Kidney epithelial cell (primary cell): ENCODE measurements at places on chromosomes 13 and 19. TPM values are rescaled to one million over a fixed set of nuclear protein-coding genes. Genes with fewer than 3 reads are reported as not detected.

GRCh38 chr19:18865106-18865972 lies 30.6 kb downstream of the CERS1 start:
- no peak for DNase-seq

DNA sequence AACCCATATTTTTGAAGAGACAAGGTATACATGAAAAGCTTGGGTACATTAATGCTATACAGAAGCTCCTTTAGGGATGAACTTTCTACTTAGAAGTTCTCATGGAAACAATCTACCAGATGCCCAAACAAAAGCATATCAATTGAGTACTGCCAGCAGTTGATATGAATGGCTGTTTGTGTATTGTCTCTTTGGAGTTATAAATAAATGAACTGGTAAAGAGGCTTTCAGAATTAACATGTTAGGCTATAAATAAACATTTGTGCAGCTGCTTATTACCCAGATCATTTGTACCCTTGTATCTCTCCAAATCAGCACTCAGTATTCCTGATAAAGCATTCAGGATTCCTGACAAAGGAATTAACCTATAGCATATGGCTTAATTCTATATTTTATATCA lies 418.9 kb downstream of the FGF14 start:
- no peak for DNase-seq

DNA sequence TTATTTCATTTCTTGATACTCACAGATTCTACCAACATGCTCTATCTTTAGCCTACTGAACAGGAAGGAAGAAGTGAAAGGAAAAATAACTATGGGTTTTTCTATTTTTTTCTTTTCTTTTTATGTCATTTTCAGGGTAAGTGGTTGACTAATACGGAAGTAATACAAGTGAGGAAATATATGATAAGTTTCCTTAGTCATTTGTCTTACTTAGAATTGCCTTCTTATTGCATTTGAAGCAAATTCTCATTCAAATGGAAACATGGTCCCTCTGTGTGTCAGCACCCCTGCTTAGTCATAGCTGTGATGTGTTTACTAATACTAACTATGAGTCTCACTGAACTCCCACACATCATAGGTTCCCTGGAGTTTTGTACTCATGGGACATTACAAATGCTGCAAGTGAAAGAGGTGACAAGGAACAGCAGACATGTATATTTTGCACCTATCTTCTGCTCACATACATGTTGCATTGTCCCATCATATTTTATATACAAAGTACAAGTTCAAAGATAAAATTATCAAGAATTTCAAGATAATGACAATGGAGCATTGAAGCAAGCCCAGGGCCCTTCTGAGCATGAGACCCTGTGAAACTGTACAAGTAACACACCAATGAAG lies 60.1 kb downstream of the DCT start:
- peak; percentile 21 for DNase-seq

- no peak for DNase-seq
These were observed 8.3 kb downstream of the ZNF135 start for GRCh38 chr19:58067240-58067912.

DNA sequence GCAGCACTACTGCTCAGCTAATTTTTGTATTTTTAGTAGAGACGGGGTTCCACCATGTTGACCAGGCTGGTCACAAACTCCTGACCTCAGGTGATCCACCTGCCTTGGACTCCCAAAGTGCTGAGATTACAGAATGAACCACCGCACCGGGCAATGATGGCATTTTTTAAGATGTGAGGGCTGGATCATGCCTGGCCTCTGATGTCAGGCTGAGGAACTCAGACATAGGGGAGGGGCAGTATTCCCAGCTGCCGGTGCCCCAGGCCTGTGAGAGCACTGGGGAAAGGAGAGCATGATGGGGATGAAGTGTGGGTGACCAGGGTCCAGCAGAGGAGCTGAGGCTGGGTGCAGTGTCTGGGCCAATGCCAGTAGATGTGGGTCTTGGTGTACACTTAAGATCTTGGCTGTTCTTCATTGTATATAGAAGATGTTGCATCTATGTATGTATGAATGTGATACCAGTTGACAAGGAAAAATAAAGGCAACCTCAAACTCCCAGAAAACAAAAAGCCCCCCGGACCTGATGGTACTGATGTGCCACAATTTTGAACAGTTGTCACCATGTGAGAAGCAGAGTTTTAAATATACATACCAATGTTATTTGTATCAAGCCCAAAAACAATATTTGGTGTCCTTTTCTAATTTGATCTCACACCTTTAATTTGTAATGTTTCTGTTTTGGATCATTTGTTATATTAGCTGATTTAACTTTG lies 3.4 kb upstream of the PLVAP start:
- DNase-seq, result no peak

DNA sequence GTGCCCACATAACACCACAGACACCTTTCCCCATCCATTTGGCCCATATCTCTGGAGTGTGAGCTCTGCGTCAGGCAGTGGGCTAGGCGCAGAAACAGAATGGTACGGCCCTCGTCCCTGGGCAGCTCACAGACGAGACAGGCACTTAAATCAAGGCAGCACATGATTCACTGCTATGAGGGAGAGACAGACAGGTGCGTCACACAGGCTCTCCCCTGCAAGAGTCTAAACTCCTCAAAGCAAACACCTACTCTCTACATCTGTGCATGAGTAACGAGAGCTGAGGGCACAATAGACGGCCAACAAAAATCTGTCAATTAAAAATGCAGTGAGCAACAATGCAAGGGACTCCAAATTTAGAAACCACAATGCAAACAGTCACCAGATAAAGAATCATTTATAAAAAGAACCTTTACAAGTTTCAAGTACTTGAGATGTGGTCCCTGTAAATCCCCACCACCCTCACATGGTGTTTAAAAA lies 348.9 kb downstream of the UQCRFS1 start:
- DNase-seq, result no peak

DNA sequence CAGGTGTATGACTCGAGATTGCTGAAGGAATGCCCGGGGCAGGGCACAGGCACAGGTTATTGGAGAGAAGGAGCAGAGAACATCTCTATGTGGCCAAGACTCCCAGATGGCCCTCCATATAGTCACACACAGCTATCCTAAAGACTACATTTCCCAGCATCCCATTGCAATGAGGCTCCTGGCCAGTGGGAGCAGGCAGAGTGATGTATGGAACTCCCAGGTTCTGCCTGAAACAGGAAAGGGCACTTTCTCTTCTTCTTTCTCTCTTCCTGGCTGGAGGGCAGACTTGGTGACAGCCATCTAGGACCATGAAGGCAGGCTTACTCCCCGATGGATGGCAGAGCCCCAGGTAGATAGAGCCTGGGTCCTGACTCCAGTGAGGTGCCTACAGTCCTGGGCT lies 13.5 kb downstream of the PPP1R13L start:
- no peak for DNase-seq

- no peak for DNase-seq
These were observed 11.7 kb downstream of the NDUFB7 start for GRCh38 chr19:14559916-14560775.

- peak; percentile 2 for DNase-seq
These were observed 641 bp upstream of the SOX21 start for GRCh38 chr13:94712812-94713560.

DNA sequence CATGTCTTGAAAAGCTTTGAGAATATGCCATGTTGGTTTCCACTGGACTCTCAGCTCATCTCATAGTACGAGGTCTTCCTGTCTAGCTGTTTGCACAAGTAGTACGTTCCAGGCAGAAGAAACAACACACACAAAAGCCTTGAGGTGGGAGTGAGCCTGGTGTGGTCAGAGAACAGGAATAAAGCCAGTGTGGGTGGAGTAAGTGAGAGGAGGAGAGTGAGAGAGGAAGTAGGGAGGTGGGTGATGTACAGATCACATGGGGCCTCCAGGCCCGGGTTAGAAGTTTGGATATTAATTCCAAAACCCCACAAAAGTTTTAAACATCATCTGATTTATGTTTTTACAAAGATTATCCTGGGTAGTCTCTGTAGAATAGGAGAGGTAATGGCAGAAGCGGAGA lies 230.6 kb downstream of the MTUS2 start:
- DNase-seq, result no peak

The ZNF43 gene
- 6.2 and 8.3 TPM in 2 replicates for total RNA-seq

The OR10H1 gene
- not detected in 2 replicates for total RNA-seq

The FUT3 gene
- 8.8 and 9.1 TPM in 2 replicates for total RNA-seq

The LYPD5 gene
- total RNA-seq, result 0.41 and 0.63 TPM in 2 replicates

The SLC10A2 gene
- not detected in 2 replicates for total RNA-seq
